Activated naive CD4-positive, alpha-beta T cell treated with anti-CD3 and anti-CD28 coated beads for 36 hours (primary cell): ENCODE measurements at places on chromosomes 6 and 20. TPM values are rescaled to one million over a fixed set of nuclear protein-coding genes. Genes with fewer than 3 reads are reported as not detected.
A peak's percentile ranks its signal among the peaks of the same experiment; 100 is the strongest.

CDKAL1 gene
- 20.4 TPM for total RNA-seq

HLA-DMB gene
- 0.76 TPM for total RNA-seq

RAET1L gene
- not detected for total RNA-seq

RBBP8NL gene
- not detected for total RNA-seq

HS3ST5 gene
- not detected for total RNA-seq

CLPSL2 gene
- total RNA-seq: not detected

GPSM3 gene
- 71.8 TPM for total RNA-seq

- no peak for DNase-seq
These were observed 520.8 kb downstream of the EPM2A start for GRCh38 chr6:145214570-145214969.

- DNase-seq: no peak
These were observed 19.2 kb downstream of the MGME1 start for GRCh38 chr20:17987988-17988387.

DNA sequence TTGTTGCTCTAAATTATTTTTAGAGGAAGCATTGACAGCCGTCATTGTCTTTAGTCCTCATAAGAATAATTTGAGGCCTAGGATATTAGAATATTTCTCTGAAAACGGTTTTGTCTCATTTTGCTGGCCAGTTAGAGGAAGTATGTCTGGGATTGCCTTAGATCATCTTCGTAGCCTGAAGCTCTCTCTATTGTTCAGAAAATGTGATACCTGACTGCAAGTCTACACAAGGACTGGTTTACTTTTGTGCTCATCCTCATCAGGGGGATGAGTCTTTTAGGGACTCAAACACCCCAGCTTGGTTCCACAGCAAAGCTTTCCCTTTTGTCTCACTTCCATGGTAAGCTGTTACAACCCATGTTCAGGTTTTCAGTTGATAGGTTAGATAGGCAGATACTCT lies 141.8 kb downstream of the FARS2 start:
- DNase-seq: no peak

DNA sequence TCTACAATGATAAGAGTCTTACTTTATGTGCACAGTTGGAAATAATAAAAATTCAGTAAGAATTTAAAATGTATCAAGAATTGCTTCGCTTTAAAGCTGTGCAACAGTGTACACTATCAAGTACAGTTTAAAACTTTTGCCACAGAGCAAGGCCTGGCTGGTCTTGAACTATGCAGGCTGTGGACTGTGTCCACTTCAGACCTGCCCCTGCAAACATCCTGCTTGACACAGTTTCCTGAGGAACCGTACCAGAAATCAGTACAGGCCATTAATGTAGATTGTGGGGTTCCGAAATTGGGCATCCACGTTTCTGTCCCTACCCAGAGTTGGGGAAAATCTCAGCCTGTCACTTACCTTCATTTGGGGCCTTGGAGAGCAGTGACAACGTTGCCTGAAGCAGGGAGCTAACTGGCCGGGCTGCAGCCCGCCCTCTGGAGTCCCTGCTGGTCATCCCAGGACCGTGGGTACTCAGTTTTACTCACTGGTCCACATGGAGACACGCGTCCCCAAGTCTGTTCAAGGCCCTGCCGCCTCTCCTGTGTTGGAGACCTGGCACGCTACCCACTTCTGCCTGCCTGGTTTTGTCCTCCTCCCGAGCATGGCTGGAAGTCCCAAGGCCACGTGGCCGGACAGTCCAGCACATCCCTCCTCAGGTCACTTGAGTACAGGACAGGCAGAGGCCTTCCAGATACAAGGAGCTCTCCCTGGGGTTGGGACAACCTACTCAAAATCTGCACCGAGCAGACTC lies 8.4 kb downstream of the NINL start:
- DNase-seq: no peak

- DNase-seq: no peak
These were observed 18.4 kb upstream of the AKAP7 start for GRCh38 chr6:131116755-131117360.

- no peak for DNase-seq
These were observed 29.4 kb downstream of the TRAF3IP2 start for GRCh38 chr6:111576291-111576690.

DNA sequence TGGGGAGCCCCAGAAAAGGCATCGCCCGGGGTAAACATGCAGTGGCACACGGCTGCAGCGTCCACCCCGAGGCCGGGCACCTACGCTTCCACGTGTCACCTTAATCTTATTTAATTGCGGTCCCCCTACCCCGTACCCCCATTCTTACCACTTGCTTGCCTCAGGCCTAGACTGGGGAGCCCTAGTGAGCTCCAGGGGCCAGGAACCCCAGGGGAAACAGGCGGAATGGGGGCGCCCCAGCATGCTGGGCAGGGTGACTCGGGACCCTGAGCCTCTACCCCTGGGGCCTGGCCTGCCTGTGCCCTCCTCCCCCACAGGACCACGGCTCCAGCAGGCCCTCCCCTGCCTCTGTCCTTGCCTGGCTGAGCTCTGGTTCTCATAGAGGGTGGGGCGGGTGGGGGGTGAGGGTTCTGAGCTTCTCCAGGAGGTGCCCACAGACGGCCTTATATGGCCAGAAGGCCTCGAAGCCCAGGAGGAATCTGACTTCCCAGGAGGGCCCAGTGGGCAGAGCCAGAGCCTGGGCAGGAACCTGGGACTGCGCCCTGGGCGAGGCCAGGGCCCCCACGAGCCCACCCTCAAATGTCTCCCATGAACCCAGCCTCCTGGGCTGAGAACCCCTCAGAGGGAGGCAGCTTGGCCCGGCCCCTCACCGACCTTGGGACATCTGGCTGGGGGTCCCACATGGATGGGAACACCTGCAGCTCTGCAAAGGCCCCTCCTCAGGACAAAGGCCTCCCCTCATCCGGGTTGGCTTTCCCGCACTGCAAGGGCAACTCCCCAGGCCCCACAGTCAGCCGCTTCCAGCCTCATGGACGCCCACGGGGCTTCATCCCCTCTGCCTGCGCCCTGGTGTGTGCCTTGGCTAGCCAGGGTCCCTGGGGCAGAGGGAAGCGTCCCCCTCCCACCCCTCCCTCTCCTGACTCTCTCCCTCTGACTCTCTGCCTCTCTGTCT lies 5.2 kb upstream of the LAMA5 start:
- DNase-seq: no peak

DNA sequence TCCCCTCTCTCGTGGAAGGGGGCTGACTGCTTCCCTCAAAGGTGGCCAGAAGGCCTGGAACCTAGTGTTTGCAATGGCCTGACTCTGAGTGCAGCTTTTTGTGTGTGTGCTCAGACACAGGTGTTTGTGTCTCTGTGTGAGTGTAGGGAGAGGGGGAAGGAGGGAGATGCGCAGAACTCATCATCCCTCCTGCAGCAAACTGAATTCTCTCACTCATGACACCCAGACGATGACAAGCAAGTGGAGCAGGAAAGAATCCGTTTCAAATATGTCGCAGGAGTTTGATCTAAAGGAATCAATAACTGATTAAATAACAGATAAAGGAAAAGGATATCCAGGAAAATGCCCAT lies 101.4 kb downstream of the TNFAIP3 start:
- DNase-seq: no peak

GRCh38 chr6:89034586-89035251 lies 45.8 kb upstream of the PNRC1 start:
- DNase-seq: no peak

DNA sequence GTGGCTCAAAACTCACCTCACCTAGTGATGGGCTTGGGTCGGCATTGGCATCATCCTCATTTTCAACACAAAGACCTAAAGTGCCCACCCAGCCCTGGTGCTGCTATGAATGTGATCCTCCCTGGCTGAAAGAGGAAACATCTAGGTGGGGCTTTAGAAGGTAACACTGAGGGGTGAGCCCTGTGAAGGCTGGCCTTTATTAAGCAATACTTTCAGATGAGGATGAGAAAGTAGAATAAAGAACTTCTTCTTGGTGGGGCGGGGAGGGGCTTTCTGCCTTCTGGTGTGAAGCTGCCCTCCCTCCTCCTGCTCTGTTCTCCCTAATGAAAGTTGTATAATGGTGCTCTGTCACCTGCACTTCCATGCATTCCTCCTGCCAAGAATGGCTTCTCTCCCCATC lies 133.0 kb upstream of the TRAF3IP2 start:
- no peak for DNase-seq

DNA sequence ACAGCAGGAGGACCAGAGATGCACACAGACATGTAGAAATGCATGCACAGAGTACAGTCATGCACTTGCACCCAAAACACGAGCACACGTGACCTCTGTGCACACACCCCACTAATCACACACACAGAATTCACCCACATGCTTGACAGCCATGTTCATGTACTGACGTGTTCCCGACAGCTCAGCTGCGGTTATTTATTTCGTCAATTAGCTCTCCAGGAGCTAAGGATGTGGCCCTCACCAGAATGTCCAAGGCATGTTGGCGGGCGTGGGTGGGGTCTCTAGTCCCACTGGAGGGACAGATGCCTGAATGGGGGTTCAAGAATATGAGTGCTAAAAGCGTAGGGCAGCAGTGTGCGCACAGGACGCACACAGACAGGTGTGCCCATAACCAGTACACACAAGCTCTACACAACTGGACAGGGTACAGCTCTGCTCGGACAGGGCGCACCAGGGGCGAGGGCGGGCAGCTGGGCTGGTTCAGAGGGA lies 571 bp upstream of the PRPF6 start:
- DNase-seq: peak; percentile 59

DNA sequence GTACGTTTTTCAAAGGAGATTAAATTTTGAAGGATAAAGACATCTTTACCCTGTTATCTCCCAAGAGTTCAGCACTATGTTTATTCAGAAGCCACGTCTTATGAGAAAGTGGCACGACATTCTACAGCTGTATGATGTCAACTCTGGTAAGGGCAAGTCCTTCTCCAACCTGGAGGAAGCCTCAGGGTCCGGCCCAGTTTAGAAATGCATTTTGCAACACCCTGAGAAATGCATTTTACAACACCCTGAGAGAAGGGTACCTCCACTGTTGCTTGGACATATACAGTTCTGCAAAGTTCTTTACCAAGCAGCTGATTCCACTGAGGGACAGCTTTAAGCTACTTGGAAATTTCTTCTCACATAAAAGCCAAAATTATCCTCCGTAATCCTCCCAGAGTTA lies 17.5 kb downstream of the NAPB start:
- no peak for DNase-seq

DNA sequence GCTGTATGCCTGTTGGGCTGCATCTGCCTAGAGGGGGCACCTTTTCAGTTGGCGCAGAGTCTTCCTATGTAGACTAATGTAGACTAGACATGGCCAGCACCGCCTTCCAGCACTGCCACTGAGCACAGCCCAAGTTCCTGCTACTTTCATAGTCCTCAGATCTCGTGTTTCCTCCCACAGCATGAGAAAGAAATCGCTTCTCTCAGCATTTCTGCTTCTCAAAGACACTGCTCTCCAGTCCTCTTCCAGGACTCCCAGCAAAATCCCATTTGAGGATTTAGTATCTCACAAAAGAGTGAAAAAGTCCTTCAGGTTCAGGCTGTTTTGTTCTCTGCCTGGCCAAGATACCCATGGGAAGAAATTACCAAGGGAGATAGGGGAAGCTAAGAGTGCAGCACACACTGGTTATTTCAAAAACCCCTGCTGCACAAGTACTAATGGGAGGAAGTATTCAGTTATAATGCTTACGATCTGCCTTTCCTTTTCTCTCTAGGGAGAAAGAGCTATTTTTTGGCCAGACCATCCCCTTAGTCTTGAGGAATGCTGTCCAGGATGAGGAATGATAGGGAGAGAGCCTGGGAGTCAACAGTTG lies 35.7 kb downstream of the OGFRL1 start:
- no peak for DNase-seq

- DNase-seq: no peak
These were observed 255.9 kb downstream of the ESR1 start for GRCh38 chr6:152063170-152063921.

GRCh38 chr20:58723628-58723984 lies 31.0 kb downstream of the NPEPL1 start:
- DNase-seq: no peak

DNA sequence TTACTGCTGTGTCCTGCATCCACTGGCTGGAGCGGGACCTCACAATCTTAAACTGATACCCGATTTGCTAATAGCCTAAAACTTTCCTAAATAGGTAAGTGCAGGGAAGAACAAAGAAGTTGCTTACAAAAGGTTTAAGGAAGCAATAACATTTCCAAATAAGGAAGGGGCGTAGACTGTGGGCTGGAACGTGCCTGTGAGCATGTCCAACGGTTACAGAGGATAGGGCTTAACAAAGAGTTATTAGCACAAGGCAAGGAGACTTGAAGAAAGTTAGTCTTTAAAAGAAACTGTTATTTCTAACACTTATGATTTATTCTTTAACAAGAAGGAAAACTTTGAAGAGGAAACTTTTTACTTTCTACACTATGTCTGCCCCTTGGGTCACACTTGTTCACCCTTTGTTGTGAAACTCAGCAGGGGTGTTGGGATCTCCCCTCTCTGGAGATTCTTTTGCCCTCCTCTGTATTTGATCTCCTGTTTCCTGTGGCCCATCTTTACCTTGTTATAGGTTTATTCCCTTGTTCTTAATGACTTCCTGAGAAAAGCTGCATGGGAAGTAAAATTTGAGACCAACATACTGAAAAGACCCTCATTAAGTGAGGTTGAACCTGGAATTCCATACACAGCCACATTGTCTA lies 28.7 kb downstream of the KAT14 start:
- no peak for DNase-seq

DNA sequence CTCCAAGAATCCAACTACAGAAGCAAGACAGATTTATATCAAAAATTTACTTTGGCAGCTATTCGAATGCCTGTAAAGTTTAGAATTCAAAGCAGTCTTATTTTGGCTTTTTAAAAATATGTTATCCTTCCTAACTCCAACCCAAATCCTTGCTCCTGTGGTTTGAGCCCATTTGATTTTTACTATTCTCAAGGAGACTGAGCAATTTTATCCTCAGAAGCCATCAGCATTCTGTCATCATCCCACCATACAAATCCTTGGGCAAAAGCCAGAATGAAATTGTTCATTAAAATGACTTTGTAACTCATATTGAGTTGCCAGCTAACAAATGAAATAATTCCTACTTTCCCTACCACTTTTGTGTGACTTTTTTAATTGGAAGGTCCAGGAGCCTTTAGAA lies 392.8 kb downstream of the ADGRB3 start:
- no peak for DNase-seq

GRCh38 chr6:122838060-122838780 lies 49.2 kb downstream of the SMPDL3A start:
- DNase-seq: no peak

DNA sequence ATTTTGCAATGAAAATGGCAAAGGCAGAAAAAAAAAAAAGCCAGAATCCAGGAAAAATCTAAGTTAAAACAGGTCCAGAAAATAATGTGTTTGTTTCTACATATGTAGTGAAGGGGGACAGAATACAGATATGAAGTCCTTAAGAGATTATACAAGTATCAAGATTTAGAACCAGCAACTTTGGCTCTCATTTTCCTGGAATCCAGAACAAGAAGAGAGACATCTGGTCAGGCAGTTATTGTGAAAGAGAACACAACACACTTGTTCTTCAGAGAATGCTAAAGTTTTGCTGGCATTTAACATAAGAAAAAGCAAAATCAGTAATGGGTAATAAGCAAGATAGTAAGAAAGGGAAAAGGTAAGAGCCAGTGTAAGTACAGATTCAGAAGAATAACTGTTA lies 21.1 kb downstream of the BAG2 start:
- DNase-seq: no peak

DNA sequence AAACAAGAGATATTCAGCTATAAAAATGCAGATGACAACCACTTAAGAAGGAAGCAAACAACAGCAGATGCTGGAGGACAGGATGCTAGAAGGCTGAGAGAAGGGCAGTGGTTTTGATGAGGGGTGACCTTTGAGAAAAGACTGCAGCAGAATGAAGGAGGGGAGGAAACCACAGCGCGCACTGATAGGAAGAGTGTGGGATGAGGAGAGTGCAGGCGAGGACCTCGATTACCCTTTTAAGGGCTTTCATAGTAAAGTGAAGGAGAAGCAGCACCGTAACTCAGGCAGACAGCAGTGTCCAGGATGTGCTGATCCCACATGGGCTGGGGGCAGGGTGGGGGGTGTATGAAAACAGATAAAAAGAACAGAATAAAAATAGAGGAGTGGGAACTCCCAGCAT lies 19.2 kb downstream of the ZBTB2 start:
- DNase-seq: no peak
